ENCODE measurements at places on chromosomes 4 and X. TPM values are rescaled to one million over a fixed set of nuclear protein-coding genes. Genes with fewer than 3 reads are reported as not detected.

Gene ERCC6L
- 0.74 TPM for total RNA-seq

DNA sequence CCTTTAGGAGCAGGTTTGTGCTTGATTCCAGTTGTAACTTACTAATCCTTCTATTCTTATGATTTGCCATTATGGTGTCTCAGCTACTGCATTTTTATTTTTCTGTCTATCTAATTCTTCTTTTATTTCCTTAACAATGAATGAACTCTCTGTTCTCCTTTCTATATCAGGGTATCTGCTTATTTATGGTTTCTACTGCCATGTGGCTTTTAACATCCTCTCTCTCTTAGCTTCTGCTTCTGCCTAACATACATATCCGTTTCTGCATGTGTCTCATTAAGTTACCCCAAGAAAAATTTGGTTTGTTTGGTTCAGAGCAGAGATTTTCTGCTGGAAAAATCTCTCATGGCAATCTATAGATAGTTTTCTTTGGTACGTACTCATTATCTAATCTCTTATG lies 614.4 kb downstream of the RPA4 start:
- no peak for DNase-seq
- no peak overlapping the region for H3K4me3 ChIP-seq
- H3K27me3 ChIP-seq = no peaks in the 10 kb centered on the region
- no peaks in the 10 kb centered on the region for H3K4me1 ChIP-seq

Gene NLGN4X
- 2.5 TPM for total RNA-seq

- DNase-seq = no peak
- H3K4me1 ChIP-seq = peaks cover 9% of the 10 kb centered on the region
- no peaks in the 10 kb centered on the region for H3K36me3 ChIP-seq
- H3K27me3 ChIP-seq = no peaks in the 10 kb centered on the region
- H3K27ac ChIP-seq = no peak overlapping the region
- no peak overlapping the region for H3K4me3 ChIP-seq
These were observed 125.0 kb upstream of the EDNRA start for GRCh38 chr4:147355847-147356246.

DNA sequence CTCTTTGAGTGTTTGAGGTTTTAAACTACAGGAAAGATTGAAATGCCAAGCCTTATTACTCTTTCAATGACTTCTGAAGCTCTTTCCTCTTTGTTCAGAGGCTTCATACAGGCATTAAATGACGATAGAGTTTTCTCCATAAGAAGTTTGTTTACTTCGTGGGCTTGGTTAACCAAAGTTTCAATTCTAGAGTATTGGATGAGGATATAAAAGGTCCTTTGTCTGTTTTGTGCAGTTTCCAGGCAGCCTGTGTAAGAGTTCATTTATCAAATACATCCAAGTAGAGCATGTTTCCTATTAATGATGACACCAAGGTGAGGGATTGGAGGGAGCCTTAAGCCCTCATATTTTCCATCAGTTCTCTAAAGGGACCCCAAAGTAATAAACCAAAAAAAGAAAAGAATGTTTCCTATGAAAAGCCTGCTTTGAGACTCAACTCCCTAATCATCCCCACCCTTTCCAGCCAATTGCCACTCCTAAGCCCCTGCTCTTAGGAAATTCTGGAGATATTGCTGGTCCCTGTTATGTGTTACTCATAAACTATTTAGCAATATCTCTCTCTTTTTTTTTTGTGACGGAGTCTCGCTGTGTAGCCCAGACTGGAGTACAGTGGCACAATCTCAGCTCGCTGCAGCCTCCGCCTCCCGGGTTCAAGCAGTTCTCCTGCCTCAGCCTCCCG lies 106.2 kb upstream of the IL13RA1 start:
- no peak overlapping the region for H3K27ac ChIP-seq
- H3K36me3 ChIP-seq = no peaks in the 10 kb centered on the region
- DNase-seq = no peak
- H3K4me3 ChIP-seq = no peak overlapping the region
- no peaks in the 10 kb centered on the region for H3K4me1 ChIP-seq
- no peaks in the 10 kb centered on the region for H3K27me3 ChIP-seq

- no peak for DNase-seq
- H3K27me3 ChIP-seq = no peaks in the 10 kb centered on the region
- peaks cover 3% of the 10 kb centered on the region for H3K4me1 ChIP-seq
- no peak overlapping the region for H3K4me3 ChIP-seq
- no peak overlapping the region for H3K27ac ChIP-seq
These were observed 266.3 kb downstream of the FBXW7 start for GRCh38 chr4:152269448-152270191.

Gene PAGE4
- total RNA-seq = not detected

DNA sequence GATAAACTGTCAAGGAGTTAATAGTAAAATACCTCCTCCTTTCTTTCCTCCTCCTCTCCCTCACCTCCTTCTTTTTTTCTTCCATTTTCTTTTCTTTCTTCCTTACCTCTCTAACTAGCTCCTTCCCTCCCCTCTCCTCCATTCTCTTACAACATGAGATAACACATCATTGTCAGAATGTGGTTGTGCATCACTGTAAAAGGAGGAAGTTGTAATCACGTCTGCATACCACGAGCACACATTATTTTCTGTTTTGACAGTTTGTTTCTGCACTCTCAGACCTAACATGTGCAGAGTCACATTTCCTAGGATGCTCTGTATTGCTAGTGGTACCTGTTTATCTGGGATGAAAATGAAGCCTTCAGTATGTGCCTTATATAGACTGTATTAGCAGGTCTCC lies 9.1 kb downstream of the SLIT2 start:
- no peaks in the 10 kb centered on the region for H3K36me3 ChIP-seq
- DNase-seq = no peak
- H3K27me3 ChIP-seq = no peaks in the 10 kb centered on the region
- no peak overlapping the region for H3K27ac ChIP-seq
- H3K4me3 ChIP-seq = no peak overlapping the region

- H3K27me3 ChIP-seq = no peaks in the 10 kb centered on the region
- no peaks in the 10 kb centered on the region for H3K36me3 ChIP-seq
- DNase-seq = no peak
- no peak overlapping the region for H3K27ac ChIP-seq
- H3K4me3 ChIP-seq = no peak overlapping the region
These were observed 99.8 kb upstream of the TEX13D start for GRCh38 chrX:124232523-124233201.

Gene XAGE1B
- not detected for total RNA-seq

DNA sequence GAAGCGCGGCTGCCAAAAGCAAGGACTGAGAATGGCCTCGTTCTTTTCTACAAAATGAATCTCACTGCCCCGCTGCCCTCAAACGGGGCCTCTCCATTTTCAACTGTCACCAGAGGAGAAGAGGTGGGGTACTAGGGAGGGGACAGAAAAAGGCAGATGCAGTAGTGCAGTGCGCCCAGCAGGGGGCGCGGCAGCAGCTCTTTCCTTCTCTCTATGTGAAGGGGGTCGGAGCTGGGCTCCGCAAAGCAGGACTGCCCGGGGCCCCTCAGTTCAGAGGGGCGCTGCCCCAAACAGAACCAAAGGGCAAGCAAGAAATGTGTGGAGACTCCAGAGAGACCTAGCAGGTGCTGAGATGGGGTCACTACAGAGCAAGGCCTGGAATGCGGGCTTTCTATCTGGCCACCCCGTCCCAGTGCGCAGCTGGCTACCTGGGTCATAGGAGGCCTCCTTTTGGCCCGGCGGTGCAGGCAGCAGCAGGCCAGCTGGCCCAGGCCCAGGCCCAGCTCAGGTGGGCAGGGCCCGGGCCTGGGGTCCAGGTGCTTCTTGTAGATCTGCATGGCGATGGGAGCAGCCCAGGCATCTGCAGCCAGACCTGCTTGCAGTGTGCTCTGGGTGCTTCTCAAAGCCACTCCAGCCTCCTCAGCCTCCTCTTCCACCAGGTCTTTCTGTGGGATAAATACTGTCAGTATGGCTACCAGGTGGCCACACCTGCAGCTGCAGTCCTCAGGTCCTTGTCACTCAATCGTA lies 5.9 kb downstream of the IRAK1 start:
- no peak overlapping the region for H3K4me3 ChIP-seq
- H3K27me3 ChIP-seq = no peaks in the 10 kb centered on the region
- DNase-seq = no peak
- H3K4me1 ChIP-seq = peaks cover 19% of the 10 kb centered on the region
- peak overlapping the region; percentile 39 for H3K27ac ChIP-seq

DNA sequence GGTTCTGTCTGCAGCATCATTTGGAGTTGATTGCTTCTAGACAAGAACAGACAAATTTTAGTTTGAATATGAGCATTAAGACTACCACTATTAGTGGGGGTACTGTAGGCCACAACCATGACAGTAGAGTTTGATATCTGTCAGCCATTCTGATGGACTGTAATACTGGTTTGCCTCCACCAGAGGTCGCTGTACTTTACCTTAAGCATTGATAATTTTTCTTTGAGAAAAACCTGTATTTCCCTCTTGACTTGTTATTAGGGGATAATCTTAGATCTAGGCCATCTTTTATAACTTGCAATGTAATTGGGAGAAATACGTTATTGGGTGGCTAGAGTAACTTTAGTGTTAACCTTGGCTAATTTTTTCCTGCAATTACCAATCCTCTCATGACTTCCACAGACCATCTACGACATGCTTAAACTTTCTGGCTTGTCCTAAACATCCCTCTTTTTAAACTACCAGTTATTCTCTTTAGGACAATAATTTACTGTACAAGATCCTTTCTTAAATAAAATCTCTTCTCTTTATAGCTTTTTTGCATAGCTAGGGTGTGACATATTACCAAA lies 562.4 kb downstream of the MAGEB5 start:
- no peak overlapping the region for H3K4me3 ChIP-seq
- H3K27ac ChIP-seq = no peak overlapping the region
- no peaks in the 10 kb centered on the region for H3K4me1 ChIP-seq
- no peak for DNase-seq
- no peaks in the 10 kb centered on the region for H3K27me3 ChIP-seq

Gene FRAS1
- 8.8 TPM for total RNA-seq

DNA sequence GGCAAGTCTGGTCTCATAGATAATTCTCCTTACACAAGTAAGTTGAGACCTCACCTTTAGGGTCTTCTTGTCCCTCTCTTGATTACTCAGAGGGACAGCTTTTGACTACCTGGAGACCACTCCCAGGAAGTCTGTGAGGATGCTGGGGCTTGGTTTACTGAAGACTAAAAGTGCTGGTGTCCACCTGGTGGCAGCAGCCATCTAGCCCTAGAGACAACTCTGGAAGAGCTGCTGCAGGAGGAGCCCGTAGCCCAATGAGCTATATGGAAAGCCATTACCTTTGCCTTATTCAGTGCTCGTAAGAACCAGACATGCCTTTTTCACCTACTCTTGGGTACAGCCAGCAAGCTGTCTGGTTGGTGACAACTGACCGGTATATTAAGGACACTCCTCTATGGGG lies 7.3 kb downstream of the FGFBP2 start:
- no peak overlapping the region for H3K27ac ChIP-seq
- no peaks in the 10 kb centered on the region for H3K27me3 ChIP-seq
- no peaks in the 10 kb centered on the region for H3K4me1 ChIP-seq
- no peak overlapping the region for H3K4me3 ChIP-seq
- no peaks in the 10 kb centered on the region for H3K36me3 ChIP-seq
- DNase-seq = no peak

DNA sequence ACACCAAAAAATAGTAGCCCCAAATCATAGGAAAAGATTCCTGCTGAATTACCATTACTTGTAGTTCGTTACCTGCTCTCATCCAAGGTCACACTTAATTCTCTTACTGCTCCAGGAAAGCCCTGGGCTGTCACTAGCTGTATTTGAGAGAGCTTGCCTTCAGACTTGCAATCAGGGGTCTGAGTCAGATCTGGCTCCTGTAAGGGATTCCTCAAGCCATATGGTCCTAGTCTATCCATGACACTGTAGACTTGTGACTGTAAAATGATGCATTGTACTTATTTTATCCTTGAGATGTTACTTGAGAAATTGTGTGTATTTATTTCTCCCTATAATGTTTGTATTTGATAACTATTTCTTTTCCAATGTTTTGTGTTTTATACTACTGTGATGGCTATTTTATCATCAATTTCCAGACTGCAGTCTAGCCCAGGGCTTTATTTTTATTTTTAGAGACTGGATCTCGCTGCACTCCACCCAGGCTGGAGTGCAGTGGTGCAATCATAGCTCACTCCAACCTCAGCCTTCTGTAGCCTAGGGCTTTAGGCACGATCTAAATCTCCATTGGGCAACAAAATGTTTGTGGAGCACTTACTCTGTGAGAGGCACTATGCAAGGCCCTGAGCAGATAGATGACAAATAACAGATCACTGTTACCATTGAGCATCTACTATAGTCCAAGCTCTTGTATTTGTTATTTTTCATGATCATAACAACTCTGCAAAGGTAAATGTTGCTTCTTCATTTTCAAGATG lies 24.2 kb downstream of the ERVMER34-1 start:
- no peak for DNase-seq
- no peaks in the 10 kb centered on the region for H3K36me3 ChIP-seq
- no peak overlapping the region for H3K27ac ChIP-seq
- no peak overlapping the region for H3K4me3 ChIP-seq
- no peaks in the 10 kb centered on the region for H3K27me3 ChIP-seq
- H3K4me1 ChIP-seq = peaks cover 8% of the 10 kb centered on the region

DNA sequence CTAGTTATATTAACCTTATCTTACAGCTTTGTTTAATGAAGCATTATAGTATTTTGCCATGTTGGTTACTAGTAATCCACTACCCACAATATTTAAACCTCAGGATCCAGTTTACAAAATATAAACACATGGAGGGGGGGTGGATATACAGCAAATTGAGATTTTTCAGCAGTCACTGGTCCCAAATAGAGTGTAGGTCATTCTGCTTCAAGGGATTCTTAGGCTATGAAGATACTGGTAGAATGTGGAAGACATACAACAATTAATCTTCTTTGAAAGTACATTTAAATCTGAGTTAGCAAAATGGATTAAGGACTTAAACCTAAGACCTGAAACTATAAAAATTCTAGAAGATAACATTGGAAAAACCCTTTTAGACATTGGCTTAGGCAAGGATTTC lies 569.6 kb downstream of the ZNF674 start:
- H3K27me3 ChIP-seq = no peaks in the 10 kb centered on the region
- DNase-seq = no peak
- H3K27ac ChIP-seq = no peak overlapping the region
- no peaks in the 10 kb centered on the region for H3K4me1 ChIP-seq
- no peak overlapping the region for H3K4me3 ChIP-seq

GRCh38 chrX:134990801-134991481 lies at the start of gene SMIM10:
Gene SMIM10 (plus strand): TSS chrX:134990991. CDS start chrX:134991096, 105 bp downstream.
- no peaks in the 10 kb centered on the region for H3K36me3 ChIP-seq
- H3K4me1 ChIP-seq = no peaks in the 10 kb centered on the region
- no peaks in the 10 kb centered on the region for H3K27me3 ChIP-seq
- H3K27ac ChIP-seq = peak within 1 kb of the TSS; percentile 63
- no peak for DNase-seq

GRCh38 chrX:1401611-1402430 lies 9.9 kb upstream of the SLC25A6 start:
- DNase-seq = no peak
- H3K27me3 ChIP-seq = no peaks in the 10 kb centered on the region

Data from vagina (tissue), 2 donors.